ENCODE measurements at places on chromosomes 6 and 20.

- no peak for DNase-seq
Measured at GRCh38 chr20:23011008-23011721, 23.9 kb upstream of the SSTR4 start.

DNA sequence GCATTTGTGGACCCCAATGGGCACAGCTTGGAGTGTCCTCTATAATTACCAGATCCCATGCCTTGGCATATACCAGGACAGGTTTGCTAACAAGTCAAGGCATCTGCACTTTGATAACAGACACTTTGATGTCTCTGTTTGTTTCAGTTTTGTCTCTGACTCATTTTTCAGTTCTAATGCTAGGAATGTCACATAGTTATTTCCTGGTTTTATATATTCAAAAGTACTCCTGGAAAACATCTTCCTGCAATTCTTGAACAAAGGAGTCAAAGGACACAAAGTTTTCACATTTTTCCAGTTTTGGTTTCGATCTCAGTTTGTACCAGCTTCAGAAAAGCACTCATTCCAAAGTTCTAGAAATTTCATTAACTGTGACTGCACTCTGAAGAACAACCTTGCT lies 188.1 kb downstream of the FOXC1 start:
- DNase-seq, result no peak

- DNase-seq, result no peak
Measured at GRCh38 chr6:6932968-6933367, 174.8 kb upstream of the RREB1 start.

- no peak for DNase-seq
Measured at GRCh38 chr6:81003894-81004293, 748.6 kb downstream of the TENT5A start.

DNA sequence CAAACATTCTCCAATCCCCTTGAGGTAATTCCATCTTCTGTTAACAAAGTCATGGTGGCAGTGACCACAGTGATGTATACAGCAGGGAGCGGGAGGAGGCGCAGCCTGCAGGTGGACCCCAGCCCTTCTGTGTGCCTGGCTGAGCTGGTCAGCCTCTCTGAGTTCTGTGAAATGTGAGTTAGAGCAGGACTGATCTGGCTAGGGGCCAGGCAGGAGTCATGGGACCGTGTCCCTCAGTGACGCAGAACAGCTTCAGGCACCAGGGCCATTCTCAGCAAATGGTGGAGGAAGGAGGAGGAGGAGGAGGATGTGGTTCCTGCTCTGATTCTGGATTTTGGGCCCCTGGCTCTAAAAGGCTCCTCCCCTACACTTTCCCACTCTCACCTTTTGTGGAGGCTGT lies 6.9 kb downstream of the PHACTR3 start:
- DNase-seq, result no peak

DNA sequence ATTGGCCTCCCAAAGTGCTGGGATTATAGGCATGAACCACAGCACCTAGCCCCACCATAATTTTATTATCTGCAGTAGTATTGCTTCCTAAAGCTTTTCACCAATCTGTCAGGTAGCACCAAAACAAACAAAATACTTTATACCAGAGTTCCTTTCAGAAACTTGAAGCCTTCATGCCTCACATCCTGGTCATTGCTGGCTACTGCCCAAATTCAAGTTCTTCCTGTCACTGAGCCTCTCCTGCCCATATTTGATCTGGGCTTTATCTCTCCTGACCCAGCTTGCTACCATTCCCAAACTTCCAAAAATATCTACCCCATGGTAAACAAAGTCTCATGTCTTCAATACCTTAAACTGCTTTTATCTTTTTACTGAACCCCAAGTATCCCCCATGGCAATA lies 34.9 kb upstream of the DST start:
- no peak for DNase-seq

DNA sequence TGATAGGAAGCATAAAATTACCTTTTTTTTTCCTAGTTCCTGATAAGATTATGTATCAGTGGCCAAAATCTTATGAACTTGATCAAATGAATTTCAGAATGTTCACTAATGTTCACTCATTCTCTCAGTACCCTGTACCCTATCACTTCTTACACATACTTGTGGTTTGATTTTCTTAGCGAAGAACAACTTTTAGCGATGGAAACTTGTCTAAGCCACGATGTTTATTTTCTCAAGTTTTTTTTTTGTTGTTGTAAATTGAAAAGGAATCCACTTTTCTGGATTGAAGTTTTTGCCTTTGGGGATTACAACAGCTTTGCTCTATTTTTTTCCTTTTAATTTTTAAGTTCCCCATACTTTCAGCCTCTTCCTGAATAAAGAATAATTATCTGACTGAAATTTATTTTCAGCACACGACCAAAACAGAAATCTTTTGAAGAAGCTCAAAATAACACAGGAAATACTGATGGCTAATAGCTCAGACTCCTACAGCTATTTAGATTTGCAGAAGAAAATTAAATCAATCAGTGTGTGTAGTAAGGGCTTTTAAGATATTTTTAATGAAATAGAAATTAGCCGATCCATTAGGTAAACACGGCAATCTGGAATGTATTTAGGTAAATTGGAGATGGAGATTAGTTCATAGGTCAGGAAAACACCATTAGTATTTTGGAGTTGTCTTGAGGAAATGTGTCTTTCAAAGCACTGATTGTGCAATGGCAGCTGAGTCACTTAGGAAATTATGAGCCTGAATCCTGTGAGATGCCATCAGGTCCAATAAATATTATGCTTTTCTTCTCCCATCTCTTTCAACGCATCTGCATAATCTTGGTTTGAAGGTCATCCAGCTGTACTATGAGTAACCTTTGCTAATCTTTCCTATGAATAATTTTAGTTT lies 217.5 kb downstream of the GJA1 start:
- peak; percentile 77 for DNase-seq

GRCh38 chr20:52201395-52201794 lies 9.8 kb upstream of the ZFP64 start:
- no peak for DNase-seq

GRCh38 chr6:121333196-121333595 lies 1.1 kb downstream of the TBC1D32 start:
- DNase-seq, result no peak

DNA sequence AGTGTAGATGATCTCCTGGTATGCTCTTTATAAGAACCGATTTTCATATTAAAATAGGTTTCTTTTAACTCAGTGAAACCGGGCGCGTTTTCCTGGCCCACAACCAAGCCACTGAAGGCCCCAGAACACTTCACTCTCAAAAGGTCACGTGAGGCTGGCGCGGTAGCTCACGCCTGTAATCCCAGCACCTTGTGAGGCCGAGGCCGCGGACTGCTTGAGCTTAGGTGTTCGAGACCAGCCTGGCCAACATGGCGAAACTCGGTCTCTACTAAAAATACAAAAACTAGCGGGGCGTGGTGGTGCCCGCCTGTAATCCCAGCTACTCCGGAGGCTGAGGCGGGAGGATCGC lies 402 bp upstream of the TAF8 start:
- no peak for DNase-seq

GRCh38 chr6:46440141-46440540 lies 51.1 kb downstream of the RCAN2 start:
- DNase-seq, result no peak

DNA sequence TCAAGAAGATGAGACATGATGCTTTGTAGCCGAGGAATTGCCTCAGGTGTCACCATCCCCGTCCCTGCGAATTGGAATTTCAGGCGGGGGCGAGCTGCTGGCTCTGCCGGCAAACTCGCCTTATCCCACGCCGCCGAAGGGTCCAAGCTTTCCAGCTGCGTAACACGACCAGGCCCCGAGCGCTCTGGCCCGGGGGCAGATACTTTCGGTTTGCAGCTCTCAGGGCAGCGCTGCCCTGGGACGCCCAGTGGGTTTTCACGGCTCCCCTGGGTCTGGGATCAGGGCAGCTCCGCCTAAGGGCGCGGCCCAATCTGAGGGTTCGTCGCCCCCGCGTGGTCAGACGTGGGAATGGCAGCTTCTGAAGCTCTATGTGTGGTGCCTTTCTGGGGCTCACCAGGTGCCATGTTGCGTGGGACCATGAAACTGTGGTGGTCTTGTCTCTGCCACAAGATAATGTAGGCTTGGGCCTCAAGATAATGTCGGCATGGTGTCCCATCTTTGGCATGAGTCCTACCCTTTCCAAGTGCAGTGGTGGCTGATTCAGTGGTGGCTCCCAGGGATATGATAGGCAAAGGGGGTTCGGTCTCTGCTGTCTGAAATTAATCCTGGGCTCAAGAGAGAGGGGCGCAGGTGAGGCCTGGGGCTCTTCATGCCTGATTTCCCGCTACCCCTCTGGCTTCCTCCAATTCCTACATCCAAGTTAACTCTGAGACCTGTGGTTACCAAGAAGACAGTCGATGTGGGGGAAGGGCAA lies 21.0 kb downstream of the PIGT start:
- DNase-seq, result peak; percentile 93

DNA sequence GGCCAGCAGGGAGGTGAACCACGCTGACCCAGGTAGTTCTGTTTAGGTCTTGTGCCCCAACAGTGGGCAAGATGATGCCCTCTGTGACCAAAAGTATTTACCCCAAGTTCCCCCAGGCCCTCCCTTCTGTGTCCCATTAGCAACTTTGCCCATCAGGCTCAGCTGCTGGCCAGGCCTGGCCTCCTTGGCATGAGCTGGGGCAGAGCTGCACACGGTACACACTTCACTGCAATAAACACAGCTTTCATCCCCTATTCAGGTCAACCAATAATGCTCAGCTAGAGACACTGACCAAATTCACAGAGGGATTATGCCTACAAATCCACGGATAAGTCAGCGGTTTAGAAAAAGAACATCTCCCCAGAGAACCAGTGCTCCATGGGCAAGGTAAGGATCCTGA lies 103.7 kb downstream of the SLC23A2 start:
- no peak for DNase-seq

DNA sequence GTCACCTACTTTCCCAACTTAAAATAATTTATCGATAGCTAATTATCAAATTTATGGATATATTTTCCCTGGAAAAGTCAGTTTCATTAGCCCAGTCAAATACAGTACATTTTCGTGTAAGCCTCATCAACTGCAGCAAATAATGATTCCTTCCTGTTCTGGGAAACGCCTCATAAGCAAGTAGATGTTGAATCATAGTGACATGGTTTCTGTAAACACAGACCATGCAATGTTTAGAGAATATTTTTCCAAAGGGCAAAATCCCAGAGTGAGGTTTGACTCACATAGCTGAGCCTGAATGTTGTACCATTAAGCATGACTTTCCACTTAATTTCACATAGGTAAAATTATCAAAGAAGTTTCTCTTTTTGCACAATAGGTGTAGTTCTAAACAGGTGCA lies 16.7 kb upstream of the VNN1 start:
- DNase-seq, result peak; percentile 61

DNA sequence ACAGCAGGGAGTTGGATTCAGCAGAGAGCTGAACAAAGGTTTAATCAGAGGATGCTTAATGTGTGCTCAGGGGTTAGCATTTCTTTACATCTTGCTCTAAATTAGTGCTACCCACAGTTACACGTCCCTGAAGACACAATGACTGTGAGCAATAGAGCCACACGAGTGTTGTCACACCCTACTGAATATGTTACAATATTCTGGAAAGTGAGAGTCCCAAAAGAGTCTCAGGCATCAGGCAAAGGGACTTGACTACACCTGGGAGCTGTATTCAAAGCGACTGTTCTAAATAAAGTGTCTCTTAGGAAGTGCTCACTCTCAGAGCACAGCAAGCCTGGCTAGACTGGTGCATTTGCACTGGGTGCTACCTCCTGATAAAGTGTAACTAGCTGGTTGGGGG lies 108.7 kb downstream of the GRM4 start:
- DNase-seq, result no peak

GRCh38 chr6:116370760-116371119 lies at the start of gene DSE:
TSS of gene DSE (plus strand) at chr6:116370947. CDS start at chr6:116399251, 28,304 bp downstream.
- DNase-seq, result peak; percentile 88

GRCh38 chr6:45297320-45297719 lies 30.8 kb upstream of the RUNX2 start:
- DNase-seq, result no peak

DNA sequence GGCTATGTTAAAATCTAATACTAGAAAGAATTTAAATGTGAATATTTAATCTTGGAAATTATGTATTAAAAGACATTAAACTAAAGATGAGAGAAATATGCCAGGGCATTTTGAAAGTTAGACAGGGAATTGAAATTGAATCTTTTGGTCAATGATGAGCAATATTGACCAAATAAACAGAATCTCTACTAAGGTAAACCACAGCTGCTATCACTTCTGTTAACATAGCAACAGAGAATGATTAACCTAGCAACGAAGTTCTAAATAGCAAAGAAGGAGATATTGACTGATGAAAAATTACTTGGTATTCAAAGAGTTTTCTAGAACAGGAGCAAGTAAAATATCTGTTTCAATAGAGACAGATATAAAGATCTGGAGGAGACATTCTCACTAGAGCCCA lies 45.2 kb upstream of the RSPO3 start:
- DNase-seq, result no peak

DNA sequence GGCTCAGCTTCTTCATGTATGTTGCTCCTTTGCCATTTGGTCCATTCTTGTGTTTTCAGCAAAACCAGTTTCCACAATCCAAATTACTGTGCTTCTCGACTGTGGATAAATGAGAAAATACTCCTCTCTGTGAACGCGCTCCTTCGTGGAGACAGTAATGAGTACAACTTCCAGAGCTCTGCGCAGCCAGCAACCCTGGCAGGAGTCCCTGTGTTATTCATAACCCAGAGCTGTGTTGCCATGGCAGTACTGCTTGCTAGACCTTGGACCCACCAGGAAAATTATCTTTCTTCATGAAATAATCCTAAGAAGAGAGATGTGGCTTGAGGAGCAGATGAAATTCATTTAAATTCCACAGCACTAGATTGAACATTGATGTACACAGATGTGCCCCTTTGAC lies 73.7 kb downstream of the SLC22A3 start:
- DNase-seq, result no peak

DNA sequence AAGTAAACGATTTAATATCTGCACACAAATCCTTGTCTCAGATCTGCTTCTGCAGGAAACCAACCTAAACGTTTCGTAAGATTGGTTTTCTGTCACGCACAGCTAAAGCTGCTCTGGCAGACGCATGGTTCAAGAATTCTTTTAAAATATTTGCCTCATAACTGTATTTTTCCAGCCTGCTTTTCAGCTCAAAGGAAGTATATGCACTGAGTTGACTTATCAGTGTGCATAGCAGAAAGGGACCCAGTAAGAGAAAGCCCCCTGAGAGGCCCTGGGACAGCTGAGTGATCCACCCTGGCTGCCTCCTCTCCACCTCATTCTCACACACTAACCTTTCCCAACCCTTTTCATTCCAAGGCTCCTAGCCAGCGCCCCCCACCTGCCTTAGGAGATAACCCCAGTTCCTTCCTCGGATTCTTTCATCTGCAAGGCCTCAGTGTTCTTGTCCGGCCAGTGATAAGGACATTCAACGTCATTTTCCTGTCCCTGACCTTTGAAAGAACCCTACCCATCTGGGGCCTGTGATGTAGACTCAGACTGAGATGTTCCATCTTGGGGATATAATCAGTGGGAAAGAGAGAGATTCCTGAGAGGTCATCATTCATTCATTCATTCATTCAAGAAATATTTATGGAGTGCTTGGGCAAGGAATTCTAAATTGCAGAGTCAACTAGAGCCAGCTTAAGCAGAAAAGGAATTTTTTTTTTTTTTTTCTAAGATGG lies 22.4 kb upstream of the SLC9A8 start:
- peak; percentile 71 for DNase-seq
